DMS53 (cell line): ENCODE measurements at places on chromosomes 12 and 14.
A peak's percentile ranks its signal among the peaks of the same experiment; 100 is the strongest.

DNA sequence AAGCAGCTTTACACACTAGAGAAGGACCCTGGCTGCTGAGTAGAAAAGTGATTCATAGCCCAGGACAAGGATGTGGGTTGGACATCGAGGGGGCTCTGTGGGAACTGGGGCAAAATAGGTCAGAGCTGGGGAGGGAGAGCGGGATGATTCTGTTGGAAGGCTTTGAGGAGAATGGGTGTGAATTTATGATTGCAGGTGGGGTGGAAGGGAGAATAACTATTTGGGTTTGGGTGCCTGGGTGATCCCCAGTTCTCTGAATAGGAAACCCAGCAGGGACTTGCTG is 13.1 kb downstream of the SERPINA3 start:
- DNase-seq: no peak

GRCh38 chr14:22221508-22221907 is 367.5 kb downstream of the DAD1 start:
- DNase-seq: peak; percentile 21

GRCh38 chr14:52827426-52827825 is 36.0 kb upstream of the GNPNAT1 start:
- DNase-seq: no peak

DNA sequence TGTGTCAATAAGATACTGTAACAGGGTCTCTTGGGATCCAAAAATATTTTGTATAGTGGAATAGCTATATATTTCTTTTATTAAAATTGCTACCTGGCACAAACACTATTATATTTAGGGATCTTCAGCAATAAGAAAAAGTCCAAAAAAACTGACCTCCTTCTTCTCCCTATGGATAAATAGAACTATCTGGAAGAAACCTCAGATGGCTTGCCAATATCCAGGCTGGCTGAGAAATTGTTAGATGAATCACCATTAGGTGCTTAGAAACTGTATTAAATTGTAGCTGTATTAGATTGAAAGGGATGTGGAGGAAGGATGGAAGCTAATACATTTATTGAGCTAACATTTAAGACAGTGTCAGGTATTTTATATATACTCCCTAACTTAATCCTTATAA is 66.0 kb downstream of the SLC38A6 start:
- DNase-seq: no peak

GRCh38 chr12:131142891-131143657 is 189.4 kb downstream of the ADGRD1 start:
- DNase-seq: no peak

- DNase-seq: no peak
Observed at GRCh38 chr14:97776890-97777558, 979.8 kb downstream of the VRK1 start.

- no peak for DNase-seq
Observed at GRCh38 chr12:79959484-79959883, 24.6 kb upstream of the PPP1R12A start.
